ENCODE measurements at places on chromosomes 11 and 22.

GRCh38 chr11:1547467-1548098 is 24.5 kb downstream of the DUSP8 start:
- DNase-seq: no peak

DNA sequence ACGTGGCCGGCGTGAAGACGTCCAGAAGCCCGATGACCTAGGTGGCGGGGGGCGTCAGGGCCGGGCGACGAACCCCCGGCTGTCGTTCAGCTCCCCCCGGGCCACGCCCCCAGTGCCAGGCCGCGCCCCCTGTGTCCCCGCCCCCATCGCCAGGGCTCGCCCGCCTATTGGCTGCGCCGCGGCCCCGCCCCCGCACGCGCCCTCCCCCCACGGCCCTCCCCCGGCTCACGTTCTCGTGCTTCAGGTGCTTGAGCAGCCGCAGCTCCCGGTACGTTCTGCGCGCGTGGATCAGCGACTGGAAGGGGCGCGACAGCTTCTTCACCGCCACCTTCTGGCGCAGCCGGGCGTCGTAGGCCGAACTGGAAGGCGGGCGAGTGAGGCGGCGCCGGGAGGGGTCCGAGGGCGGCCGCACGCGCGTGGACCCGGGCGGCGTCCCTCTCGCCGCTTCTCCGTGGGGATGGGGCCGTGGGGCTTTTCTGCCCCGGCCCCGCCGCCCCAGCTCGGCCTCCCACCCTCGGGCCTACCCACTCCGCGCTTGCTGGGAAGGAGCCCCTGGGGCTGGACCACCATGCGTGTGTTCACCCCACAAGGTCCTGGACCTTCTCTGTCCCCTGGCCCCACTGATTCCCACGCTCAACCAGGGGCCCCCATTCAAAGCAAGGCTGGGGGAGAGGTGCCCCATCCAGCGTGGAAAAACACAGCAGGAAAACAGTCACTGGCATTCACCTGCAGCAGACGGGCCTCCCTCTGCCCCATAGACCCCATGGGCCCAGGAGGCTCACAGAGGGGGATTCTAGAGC is 2.4 kb downstream of the MAPK11 start:
- no peak for DNase-seq

GRCh38 chr11:69215216-69215615 is 59.5 kb downstream of the SMIM38 start:
- DNase-seq: no peak

GRCh38 chr11:110198031-110198729 is 98.2 kb downstream of the RDX start:
- no peak for DNase-seq

GRCh38 chr11:129853518-129854231 is 38.0 kb downstream of the TMEM45B start:
- DNase-seq: no peak

- peak; percentile 25 for DNase-seq
Observed at GRCh38 chr11:68974421-68975194, 6.2 kb downstream of the MRGPRD start.

- no peak for DNase-seq
Observed at GRCh38 chr11:92527467-92527866, 302.8 kb downstream of the FAT3 start.

DNA sequence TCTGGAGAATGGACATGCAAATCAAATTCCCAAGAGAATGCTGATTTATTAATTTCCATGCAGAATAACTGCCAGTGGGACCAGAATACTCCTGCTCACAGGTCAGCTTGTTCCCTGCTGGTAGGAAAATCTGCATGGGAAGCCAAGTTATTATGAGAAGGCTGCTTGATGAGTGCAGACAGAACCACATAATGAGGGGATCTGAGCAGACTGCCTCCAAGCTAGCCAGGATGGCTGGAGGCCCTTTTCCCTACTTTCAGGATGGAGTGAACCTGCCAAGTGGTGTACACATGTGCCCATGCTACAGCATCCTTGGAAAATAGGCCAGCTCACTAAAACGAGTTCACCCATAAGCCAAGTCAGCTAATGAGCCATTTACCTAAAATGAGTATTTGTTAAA is 55.2 kb upstream of the ZBED5 start:
- DNase-seq: no peak

DNA sequence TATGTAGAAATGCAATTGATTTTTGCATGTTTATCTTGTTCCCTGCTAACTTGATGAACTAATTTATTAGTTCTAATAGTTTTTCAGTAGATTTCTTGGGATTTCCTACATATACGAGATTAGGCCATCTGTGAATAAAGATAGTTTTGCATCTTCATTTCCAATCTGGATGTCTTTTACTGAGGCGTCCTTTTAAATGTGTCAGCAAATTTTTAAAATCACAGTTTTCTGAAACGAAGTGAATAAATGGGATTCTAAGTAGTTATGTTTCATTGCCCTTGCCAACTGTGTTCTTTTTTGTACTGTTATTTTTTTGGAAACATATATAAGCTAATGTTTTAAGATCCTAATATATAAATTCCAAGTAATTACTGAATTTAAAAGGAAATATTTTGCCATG is 50.0 kb downstream of the CYP2R1 start:
- no peak for DNase-seq

Measured in Kasumi-1 (cell line).